ENCODE measurements at places on chromosomes 1 and 21.
A peak's percentile ranks its signal among the peaks of the same experiment; 100 is the strongest.

- H3K4me3 ChIP-seq, result no peak overlapping the region
- no peak overlapping the region for H3K27ac ChIP-seq
- no peaks in the 10 kb centered on the region for H3K36me3 ChIP-seq
- peaks cover 16% of the 10 kb centered on the region for H3K27me3 ChIP-seq
- DNase-seq, result no peak
Measured at GRCh38 chr1:43021547-43022474, 63.1 kb upstream of the SLC2A1 start.

- no peak overlapping the region for H3K27ac ChIP-seq
- peaks cover 10% of the 10 kb centered on the region for H3K27me3 ChIP-seq
- no peaks in the 10 kb centered on the region for H3K36me3 ChIP-seq
Measured at GRCh38 chr21:36532769-36533467, 53.0 kb upstream of the CLDN14 start.

DNA sequence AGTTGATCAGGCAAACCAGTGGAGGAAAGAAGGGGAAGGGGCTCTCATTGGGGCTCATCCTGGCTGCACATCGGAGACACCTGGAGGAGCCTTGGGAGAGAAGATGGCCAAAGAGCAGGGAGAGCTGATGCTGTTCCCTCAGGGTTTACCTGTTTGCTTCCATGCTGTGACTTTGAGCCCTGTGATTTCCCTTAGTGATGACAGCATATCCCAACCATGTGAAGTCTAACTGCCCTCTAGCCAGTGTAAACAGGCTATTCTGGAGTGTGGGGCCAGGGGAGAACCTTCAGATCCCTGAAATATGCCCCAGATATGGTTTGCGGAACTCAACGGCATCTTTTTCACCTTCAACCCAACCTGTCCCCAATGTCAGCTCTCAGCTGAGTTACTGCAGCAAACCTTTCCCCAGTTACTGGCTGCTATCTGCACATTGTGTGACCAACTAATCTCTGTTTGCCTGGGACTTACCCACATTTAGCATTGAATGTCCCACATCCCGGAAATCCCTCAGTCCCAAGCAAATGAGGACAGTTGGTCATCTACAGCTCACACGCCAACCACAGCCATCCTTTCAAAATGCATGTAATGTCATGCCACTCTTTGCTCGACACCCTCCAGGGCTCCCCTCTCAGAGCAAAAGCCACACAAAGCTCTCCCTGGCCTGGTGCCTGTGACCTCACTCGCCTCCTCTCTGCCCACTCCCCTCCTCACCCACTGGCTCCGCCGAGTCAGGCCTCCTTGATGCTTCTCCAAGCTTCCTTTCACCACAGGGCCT lies 242.3 kb downstream of the KCNJ6 start:
- DNase-seq, result no peak
- H3K27ac ChIP-seq, result no peak overlapping the region

DNA sequence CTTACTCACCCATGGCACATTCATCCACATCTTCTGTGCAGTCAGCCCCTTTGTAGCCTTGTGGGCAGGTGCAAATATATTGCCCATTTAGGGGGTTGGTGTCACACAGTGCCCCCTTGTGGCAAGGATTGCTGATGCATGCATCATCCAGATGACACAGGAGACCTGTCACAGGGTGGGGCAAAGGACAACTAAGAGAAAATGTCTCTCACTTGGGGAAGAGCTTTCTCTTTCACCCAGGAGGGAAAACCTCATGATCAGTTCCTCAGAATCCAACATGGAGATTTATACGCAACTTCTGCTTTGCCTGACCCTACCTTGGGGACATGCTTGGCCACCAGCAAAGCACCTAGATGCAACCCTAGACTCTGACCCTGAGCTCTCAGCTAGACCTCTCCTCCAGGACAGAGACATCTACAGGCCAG lies 71.8 kb upstream of the ADAM30 start:
- peak; percentile 88 for DNase-seq
- H3K4me3 ChIP-seq, result no peak overlapping the region
- H3K36me3 ChIP-seq, result peaks cover 48% of the 10 kb centered on the region
- peak overlapping the region; percentile 64 for H3K27ac ChIP-seq
- H3K4me1 ChIP-seq, result peaks cover 14% of the 10 kb centered on the region

DNA sequence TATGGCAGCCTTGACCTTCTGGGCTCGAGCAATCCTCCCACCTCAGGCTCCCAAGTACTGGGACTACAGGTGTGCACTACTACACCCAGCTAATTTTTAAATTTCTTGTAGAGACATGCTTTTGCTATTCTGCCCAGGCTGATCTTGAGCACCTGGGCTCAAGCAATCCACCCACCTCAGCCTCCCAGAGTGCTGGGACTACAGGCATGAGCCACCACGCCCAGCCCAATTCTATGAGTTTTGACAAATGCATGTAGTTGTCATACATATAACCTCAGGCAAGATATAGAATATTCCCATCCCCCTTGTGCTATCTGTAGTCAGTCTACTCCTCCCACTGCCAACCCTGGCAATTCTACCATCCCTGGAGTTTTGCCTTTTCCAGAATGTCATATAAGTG lies 38.7 kb upstream of the TTC22 start:
- H3K4me1 ChIP-seq, result no peaks in the 10 kb centered on the region
- peaks cover 18% of the 10 kb centered on the region for H3K27me3 ChIP-seq
- no peak for DNase-seq
- no peak overlapping the region for H3K4me3 ChIP-seq
- H3K36me3 ChIP-seq, result no peaks in the 10 kb centered on the region

GRCh38 chr1:44072204-44072603 lies 40.9 kb upstream of the SLC6A9 start:
- DNase-seq, result no peak
- H3K4me3 ChIP-seq, result no peak overlapping the region
- no peaks in the 10 kb centered on the region for H3K4me1 ChIP-seq
- H3K27ac ChIP-seq, result no peak overlapping the region

GRCh38 chr1:200029035-200029821 lies 1.7 kb downstream of the NR5A2 start:
- DNase-seq, result no peak
- H3K36me3 ChIP-seq, result no peaks in the 10 kb centered on the region
- peak overlapping the region; percentile 62 for H3K4me3 ChIP-seq
- H3K27me3 ChIP-seq, result peaks cover 63% of the 10 kb centered on the region

- no peak overlapping the region for H3K27ac ChIP-seq
- no peak for DNase-seq
Measured at GRCh38 chr1:212486619-212486975, 53.9 kb downstream of the NENF start.

DNA sequence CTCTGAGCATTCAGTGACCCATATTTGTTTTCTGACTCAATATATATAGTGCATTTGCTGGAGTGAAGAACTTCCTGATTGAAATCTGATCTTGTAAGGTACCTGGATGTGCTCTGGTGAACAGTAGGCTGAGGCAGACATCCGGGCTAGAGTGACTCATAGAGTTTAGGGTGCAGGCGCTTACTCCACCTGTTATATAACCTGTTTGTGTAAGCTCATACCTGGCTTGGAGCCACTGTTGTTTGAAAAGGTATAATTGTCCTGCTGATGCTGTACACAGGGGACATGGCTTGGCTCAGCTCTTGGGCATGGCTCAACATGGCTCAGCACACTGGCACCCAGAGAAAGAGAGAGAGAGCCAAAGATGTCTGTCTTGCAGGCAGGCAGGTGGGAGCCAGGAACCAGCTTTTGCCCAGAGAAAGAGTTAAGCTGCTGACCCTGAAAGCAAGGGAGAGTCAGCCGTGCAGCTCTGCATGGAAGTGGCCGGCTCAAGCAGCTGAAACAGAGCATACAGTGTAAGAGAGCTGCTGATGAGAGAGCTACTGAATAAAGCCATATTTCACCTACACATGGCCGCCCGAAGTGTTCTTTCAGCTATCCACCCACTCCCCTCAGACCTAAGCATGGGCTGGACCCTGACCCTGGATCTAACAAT lies 43.2 kb downstream of the GJA5 start:
- H3K27me3 ChIP-seq, result peaks cover 27% of the 10 kb centered on the region
- DNase-seq, result no peak
- no peak overlapping the region for H3K4me3 ChIP-seq
- no peaks in the 10 kb centered on the region for H3K36me3 ChIP-seq
- peak overlapping the region; percentile 62 for H3K27ac ChIP-seq
- H3K4me1 ChIP-seq, result peaks cover 13% of the 10 kb centered on the region

GRCh38 chr1:38586993-38587646 lies 272.5 kb downstream of the RRAGC start:
- H3K4me3 ChIP-seq, result no peak overlapping the region
- DNase-seq, result peak; percentile 69
- H3K27me3 ChIP-seq, result peaks cover 42% of the 10 kb centered on the region
- no peak overlapping the region for H3K27ac ChIP-seq

GRCh38 chr1:8903908-8904650 lies 25.6 kb upstream of the ENO1 start:
- H3K36me3 ChIP-seq, result peaks cover 39% of the 10 kb centered on the region
- peak overlapping the region; percentile 42 for H3K27ac ChIP-seq
- H3K27me3 ChIP-seq, result peaks cover 4% of the 10 kb centered on the region
- DNase-seq, result no peak
- H3K4me3 ChIP-seq, result no peak overlapping the region
- H3K4me1 ChIP-seq, result peaks cover 50% of the 10 kb centered on the region

DNA sequence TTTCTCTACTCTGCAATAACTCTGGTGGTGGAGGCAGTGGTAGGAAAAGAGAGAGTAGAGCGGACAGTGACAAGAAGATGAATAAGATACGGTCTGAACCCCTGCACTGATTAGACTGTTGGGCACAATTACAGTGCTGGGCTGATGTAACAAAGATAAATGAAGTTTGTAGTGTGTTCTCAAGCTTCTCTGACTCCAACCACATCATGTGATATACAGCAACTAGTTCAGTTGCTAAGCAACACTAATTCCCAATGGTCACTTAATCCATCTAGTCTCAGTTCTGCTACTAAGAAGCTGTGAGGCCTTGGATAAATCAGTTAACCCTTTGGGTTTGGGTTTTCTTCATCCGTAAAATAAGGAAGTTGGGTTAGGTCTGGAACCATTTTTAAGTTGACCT lies 17.3 kb downstream of the DDR2 start:
- H3K4me3 ChIP-seq, result no peak overlapping the region
- H3K27ac ChIP-seq, result no peak overlapping the region
- H3K36me3 ChIP-seq, result no peaks in the 10 kb centered on the region
- H3K4me1 ChIP-seq, result no peaks in the 10 kb centered on the region
- H3K27me3 ChIP-seq, result no peaks in the 10 kb centered on the region

DNA sequence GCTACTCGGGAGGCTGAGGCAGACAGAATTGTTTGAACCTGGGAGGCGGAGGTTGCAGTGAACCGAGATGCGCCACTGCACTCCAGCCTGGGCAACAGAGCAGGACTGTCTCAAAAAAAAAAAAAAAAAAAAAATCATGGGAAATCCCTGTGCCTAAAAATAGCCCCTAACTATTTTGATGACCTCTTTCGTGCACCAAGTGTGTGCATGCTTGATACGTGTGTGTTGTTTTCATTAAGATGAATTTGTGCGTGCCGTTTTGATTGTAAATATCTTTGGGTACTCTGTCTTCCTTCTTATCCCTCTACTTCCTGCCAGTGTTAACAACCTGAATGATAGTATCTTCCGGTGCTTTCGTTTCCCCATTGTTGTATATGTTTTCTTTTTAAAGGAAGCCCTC lies 9.8 kb downstream of the CACYBP start:
- H3K4me3 ChIP-seq, result no peak overlapping the region
- peaks cover 20% of the 10 kb centered on the region for H3K4me1 ChIP-seq
- no peak for DNase-seq
- no peaks in the 10 kb centered on the region for H3K27me3 ChIP-seq

DNA sequence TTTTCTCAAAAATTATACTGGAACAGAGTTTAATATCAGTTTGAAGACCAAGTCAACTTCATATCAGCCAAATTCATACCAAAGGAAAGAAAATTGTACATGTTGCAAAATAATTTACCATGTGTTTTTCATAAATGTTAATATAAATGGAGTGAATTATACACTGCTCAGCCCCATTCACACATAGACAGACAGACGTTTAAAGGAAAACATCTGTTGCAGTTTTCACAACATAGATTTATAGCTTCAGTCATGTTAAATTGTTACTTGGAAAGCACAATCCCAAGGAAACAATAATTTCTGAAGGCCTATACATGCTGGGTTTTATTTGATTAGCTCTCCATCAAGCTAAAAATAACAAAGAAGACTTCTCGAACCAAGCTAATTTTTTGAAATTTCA lies 27.8 kb upstream of the HYI start:
- H3K27me3 ChIP-seq, result peaks cover 19% of the 10 kb centered on the region
- H3K36me3 ChIP-seq, result no peaks in the 10 kb centered on the region
- H3K4me1 ChIP-seq, result peaks cover 9% of the 10 kb centered on the region

DNA sequence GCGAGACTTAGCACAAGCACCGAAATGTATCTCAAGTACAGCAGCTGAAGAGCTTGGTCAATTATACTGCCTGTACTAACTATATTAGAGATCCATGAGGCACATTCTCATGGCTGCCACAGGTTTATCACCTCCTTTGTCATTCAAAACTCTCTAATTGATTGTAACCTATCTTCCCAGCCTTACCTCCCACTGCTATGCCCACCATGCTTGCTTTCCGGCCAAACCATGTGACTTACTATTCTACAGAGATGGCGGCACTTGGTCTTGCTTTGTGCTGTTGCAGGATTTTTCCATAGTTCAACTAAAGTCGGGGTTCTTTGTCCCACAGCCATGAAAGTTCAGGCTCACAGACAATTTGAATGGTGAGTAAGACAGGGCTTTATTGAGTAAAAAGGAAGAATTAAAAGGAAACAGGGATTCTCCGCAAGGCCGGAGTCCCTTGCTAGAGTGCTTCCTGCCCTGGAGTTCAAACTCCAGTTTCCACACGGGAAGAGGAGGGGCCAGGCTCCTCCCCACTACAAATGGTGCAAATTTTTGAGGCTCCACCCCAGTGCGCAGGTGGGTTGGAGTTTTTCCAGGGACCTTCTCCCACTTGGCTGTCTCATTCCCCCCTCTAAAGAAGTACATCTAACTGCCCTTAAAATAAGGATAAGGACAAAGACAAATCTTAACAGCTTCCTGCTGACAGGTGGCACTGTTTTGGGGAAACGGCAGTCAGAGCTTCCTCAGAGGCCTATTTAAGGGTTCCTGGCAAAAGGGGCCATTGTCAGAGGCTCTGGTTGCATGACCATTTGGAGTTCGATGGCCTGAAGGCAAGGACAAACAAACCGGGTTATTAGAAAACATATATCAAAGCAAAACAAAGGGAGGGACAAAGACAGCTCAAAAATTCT lies 28.7 kb downstream of the FMO2 start:
- DNase-seq, result no peak
- no peaks in the 10 kb centered on the region for H3K36me3 ChIP-seq
- H3K27ac ChIP-seq, result no peak overlapping the region
- no peak overlapping the region for H3K4me3 ChIP-seq

- no peak for DNase-seq
- H3K36me3 ChIP-seq, result no peaks in the 10 kb centered on the region
- H3K27me3 ChIP-seq, result no peaks in the 10 kb centered on the region
- no peak overlapping the region for H3K27ac ChIP-seq
- no peaks in the 10 kb centered on the region for H3K4me1 ChIP-seq
- H3K4me3 ChIP-seq, result no peak overlapping the region
Measured at GRCh38 chr1:52203935-52204625, 62.2 kb downstream of the ZFYVE9 start.

GRCh38 chr1:214491468-214492146 lies 59.8 kb downstream of the PTPN14 start:
- peaks cover 9% of the 10 kb centered on the region for H3K27me3 ChIP-seq
- DNase-seq, result no peak
- no peaks in the 10 kb centered on the region for H3K36me3 ChIP-seq
- H3K27ac ChIP-seq, result no peak overlapping the region

GRCh38 chr1:118711356-118711755 lies 276.8 kb downstream of the TBX15 start:
- H3K4me1 ChIP-seq, result no peaks in the 10 kb centered on the region
- H3K27me3 ChIP-seq, result no peaks in the 10 kb centered on the region
- no peak overlapping the region for H3K27ac ChIP-seq

- peaks cover 3% of the 10 kb centered on the region for H3K36me3 ChIP-seq
- peaks cover 5% of the 10 kb centered on the region for H3K4me1 ChIP-seq
- H3K27me3 ChIP-seq, result peaks cover 22% of the 10 kb centered on the region
- no peak for DNase-seq
- no peak overlapping the region for H3K4me3 ChIP-seq
Measured at GRCh38 chr1:152109998-152110294, 5.3 kb downstream of the TCHH start.
